ENCODE measurements at places on chromosomes 5 and 9.

DNA sequence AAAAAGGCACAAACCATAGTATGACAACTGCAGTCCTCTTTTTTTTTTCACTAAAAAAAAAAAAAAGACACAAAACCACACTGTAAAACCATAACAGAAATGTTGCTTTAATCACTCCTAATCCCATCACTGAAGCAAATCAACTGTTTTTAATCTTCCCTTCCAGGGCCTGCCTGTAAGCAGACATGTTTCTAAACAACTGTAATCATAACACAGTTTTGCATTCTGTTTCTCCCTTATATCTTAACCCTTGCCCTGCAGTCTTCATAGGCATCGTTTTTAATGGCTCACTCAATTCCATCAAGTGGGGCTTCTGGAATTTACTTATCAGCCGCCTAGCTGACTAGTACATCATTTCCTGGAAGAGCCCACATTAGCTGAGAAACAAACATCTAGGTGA lies 111.0 kb upstream of the SLC25A48 start:
- no peak for DNase-seq

DNA sequence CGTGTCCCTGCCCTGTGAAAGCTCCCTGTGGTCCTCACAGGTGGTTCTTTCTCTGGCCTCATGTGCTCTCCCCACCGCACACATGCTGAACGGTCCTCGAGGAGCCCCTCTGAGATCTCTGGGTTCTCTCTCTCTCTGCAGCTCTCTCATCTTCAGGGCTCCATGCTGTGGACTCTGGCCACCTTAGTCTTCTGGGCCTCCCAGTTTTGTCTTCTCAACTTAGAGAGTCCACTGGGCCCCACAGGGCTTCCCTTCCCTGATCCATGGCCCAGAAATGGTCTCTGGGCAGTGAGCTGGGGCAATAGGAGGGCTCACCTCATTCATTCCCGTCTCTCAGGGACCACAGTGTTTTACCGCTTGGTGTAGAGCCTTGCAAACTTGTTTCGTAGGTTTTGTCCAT lies 26.4 kb downstream of the FGD3 start:
- no peak for DNase-seq

- no peak for DNase-seq
Observed at GRCh38 chr5:6525910-6526309, 77.3 kb downstream of the UBE2QL1 start.

GRCh38 chr9:120882935-120883607 lies 6.1 kb upstream of the PHF19 start:
- DNase-seq, result no peak

DNA sequence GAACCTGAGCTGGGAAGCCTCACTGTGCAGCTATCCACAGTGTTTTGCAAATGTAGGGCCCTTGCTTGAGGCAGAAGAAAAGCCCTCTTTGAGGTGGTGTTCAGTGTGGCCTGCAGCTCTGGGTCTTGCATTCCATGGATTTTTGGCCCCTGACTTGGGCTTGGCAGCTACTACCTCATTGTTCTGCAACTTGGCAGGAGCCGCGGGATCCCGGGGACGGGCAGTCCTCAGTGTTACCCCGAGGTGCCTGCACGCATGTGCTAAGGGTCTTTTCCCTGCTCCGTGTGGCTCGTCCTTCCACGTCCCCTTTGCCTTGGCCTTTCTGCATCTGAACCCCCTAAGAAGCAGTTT lies 39.8 kb downstream of the NEK6 start:
- no peak for DNase-seq

GRCh38 chr5:43017428-43017815 lies 22.7 kb downstream of the ANXA2R start:
- DNase-seq, result no peak

DNA sequence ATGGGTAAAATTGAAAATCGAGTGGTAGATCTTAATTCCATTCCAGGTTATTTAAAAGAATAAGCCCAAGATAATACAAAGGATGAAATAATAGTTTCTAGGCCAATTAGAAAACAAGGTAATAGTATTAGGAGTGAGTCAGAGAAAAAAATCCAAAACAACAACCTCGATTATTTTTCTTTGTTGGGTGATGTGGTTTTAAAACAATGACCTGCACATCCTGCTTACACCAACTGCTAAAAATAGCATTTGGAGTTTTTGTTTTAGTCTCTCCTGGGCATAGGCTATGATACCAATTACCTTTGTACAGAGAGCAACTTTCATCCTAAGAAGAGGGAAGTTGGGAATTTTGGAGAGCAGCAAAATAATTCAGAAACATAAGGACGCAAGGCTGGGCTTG lies 101.7 kb upstream of the MYO10 start:
- no peak for DNase-seq
